ENCODE measurements at places on chromosomes 7 and 10.

- no peak for DNase-seq
Measured at GRCh38 chr7:44277391-44277790, 48.0 kb downstream of the CAMK2B start.

DNA sequence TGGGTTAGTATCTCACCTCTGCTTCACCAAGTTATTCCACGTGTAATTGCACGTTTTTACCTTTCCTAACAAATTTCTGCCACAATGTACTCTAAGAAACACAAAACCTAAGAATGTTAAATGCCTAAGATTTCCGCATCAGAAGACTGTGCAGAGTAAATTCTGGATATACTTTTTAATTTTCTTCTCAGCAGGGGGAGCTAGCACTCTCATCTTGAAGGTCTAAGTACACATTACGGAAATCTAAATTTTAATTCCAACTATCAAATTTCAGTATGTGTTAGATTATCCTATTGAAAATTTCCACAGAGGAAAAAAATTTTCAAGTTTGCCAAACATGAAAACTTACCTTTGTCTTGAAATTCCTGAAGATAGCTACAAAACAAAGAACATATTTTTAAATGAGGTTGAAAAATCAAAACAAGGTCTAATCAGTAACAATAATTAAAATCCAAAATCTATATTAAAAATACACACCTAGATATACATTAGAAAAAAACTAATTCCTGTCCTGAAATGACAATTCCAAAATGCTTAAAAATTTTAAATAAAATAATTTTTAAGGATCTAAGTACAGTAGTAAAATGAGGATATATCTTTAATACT lies 10.5 kb downstream of the SKAP2 start:
- DNase-seq, result no peak

GRCh38 chr10:129187331-129187730 lies 279.7 kb upstream of the MGMT start:
- no peak for DNase-seq

DNA sequence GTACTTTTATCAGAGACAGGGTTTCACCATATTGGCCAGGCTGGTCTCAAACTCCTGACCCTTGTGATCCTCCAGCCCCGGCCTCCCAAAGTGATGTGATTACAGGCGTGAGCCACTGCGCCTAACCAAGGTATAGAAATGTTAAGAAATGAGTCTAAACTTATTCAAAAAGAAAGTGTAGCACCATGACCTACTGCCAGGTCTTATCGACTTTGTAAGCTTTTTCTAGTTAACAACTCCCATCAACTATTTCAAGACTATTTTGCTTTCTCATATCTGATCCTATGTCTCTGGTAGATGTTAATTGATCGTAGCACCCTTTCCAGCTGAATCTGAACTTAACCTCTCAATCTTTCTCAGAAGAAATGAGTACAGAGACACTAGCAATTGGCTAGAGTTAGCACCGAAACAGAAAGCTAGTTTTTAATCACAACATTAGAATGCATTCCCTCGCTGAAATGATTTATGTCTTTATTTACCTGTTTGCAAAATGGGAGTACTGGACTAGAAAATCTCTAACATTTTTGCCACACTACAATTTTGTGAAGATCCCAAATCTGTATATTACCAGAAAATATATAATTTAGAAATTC lies 114.0 kb upstream of the HGF start:
- DNase-seq, result no peak

Measured in anterior cingulate cortex (tissue), 58 donors.